Activated CD4-positive, alpha-beta T cell treated with anti-CD3 and anti-CD28 coated beads for 36 hours (primary cell): ENCODE measurements at places on chromosomes 16 and 17. TPM values are rescaled to one million over a fixed set of nuclear protein-coding genes. Genes with fewer than 3 reads are reported as not detected.

- no peak for DNase-seq
Measured at GRCh38 chr17:29582254-29582765, 7.1 kb downstream of the GIT1 start.

DNA sequence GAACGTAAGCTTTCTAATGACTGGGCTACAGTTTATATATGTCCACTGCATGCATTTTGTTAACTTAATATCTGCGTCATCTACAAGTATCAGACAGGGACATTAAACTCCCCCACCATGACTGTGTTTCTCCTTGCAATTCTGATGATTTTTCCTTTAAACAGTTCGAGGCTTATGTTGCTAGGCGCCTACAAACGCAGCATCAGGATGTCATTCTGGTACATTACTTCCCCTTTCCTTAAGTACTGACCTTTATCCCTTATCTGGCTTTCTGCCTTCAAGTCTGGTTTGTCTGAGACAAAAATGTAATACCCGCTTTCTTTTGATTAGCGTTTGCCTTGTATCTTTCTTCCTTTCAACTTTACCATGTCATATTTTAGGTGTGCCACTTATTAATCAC, 362.4 kb downstream of the SLC39A11 start:
- DNase-seq = no peak

DNA sequence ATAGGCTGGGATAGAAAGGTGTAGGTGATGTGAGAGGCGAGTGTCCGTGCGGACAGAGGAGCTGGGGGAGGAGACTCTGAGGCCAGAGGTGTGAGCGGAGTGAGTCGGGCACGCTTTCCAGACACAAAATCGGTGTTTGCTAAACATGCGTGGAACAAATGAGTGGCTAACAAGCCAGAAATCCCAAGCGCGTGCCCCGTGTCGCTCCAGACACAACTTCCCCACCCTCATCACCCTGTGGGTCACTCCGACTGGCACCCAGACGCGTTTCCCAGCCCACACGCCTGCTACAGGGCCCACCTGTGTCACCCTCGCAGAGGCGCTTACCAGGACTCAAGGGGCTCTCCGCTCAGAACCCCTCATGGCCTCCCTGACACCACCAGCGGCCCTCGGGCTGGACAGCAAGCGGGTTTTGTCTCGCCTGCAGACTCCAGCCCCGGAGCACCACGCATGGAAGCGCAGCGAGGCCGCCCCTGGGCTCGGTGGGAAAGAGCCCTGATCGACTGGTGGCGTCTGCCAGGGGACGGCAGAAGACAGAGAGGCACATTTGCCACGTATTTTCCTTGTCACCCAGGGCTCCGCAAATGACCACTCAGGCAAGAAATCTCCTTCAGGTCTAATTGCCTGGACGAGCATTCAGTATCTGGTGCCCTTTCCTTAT, 6.0 kb upstream of the RPH3AL start:
- no peak for DNase-seq

- peak; percentile 4 for DNase-seq
Measured at GRCh38 chr17:13346081-13346533, 255.6 kb downstream of the HS3ST3A1 start.

- DNase-seq = no peak
Measured at GRCh38 chr17:79845601-79845949, 6.3 kb upstream of the CBX4 start.

- DNase-seq = peak; percentile 4
Measured at GRCh38 chr16:879461-879861, 78.9 kb upstream of the GNG13 start.

DNA sequence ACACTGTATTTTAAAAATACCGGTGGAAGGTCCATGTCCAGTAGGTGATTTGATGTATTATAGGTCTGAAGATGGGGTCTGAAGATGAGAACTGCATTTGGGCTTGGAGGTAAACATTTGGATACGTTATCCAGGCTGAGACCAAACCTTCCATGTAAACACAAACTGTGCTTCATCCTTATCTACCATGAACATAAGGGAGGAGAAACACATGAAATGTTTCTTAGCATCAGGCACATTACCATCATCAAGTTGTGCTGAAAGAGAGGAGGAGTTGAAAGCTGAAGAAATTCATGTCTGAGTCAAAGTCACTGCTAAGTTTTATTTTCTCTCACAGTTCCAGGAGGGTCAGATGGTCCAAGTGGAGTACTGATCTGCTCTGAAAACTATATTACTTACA, 11.4 kb downstream of the SF3B3 start:
- DNase-seq = no peak

DNA sequence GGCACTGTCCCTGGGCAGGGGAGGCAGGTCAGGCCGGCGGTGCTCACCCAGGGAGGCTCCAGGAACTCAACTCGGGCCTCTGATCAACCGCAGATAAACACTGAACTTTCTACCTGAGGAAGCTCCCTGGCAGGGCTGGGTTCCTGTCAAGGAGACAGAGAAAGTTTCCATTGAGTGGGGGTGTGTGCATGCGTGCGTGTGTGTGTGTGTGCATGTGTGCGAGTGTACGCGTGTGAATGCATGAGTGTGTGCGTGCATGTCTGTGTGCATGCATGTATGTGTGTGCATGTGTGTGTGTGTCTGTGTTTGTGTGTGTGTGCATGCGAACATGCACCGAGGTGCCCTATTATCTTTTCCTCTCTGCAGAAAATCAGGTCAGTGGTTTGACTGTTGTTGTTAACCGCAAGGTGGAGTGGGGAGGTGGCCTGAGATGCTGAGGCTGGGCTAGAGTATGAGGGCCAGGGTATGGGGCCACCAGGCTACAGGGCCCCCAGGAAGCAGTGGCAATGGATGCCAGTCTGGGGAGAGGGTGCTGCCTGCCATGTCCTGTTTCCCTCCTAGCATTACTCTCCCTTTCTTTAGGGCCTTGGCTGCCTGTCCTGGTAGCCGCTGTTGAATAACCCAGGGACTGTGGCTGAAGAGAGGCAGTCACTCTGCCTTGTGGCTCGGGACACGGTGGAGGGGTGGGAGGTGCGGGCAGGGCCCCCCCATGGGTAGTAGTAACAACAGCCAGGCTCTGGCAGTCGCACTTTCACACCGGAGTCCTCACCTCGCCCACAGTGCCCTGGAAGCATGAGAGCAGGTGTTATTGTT, 24.0 kb downstream of the CCR7 start:
- peak; percentile 84 for DNase-seq

- no peak for DNase-seq
Measured at GRCh38 chr16:82926500-82926899, 299.7 kb downstream of the CDH13 start.

- DNase-seq = peak; percentile 13
Measured at GRCh38 chr17:55734128-55734781, 11.6 kb upstream of the TMEM100 start.

DNA sequence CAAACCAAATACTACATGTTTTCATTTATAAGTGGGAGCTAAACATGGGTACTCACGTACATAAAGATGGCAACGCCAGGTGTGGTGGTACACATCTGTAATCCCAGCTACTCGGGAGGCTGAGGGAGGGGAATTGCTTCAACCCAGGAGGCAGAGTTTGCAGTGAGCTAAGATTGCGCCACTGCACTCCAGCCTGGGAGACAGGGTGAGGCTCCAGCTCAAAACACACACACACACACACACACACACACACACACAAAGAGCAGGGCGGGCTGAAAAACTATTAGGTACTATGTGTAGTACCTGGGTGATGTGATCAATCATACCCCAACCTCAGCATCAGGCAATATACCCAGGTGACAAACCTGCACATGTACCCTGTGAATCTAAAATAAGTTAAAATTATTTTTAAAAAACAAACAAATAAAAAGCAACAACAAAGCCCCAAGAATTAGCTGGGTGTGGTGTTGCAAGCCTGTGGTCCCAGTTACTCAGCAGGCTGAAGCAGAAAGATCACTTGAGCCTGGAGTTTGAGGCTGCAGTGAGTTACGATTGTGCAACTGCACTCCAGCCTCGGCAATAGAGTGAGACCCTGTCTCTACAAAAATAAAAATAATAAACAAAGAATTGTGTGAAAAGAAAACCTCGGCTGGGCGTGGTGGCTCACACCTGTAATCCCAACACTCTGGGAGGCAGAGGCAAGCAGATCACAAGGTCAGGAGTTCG, 11.9 kb upstream of the FAAP100 start:
- DNase-seq = no peak

DNA sequence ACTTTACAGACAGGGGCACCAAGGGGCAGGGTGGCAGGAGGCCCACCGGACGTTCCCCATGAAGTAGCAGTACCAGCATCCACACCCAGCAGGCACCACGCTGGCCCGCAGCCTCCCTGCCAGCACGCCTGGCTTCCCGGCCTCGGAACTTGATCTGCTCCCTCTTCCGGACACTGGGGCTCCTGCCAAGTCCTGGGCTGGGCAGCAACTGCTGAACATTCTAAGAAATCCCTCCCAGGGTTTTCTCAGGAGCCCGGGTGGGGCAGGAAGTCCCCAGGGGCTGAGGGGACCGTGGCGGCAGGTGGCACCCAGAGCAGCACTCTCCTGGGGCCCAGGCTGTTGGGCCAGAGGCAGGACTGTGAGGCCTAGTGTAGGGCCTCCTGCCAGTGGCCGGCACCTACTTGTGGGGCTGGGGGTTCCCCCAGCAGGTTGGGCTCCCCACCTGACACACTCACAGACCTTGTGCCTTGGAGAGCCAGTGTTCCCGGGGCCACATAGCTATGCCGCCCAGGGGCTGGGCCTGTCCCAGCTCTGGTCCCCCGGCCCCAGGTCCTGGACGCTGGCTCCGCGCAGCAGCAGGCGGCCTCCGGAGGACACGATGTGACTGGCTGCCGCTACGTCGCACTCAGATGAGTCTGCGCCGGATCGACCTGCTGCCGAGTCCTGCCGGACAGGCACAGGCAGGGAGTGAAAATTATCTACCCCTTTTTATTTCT, 86.2 kb upstream of the CBX4 start:
- no peak for DNase-seq

DNA sequence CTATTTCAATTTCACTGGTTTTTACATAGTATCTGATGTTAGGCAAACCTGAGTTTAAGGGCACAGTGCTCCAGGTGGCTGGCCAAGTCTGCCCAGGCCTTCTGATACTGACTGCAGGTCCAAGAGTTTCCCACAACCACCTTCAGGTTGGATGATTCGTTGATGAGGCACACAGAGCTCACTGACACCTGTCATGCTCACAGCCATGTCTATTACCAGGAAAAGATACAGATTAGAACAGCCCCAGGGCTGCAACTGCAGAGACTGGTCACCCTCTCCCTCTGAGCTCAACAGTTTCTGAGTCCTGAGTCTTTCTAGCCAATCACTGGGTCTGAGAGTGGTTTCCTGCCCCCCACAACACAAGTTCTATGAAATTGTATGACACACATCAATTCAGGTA, 37.2 kb downstream of the MEAK7 start:
- no peak for DNase-seq

GRCh38 chr17:73160980-73161630, 3.7 kb upstream of the SSTR2 start:
- no peak for DNase-seq

DNA sequence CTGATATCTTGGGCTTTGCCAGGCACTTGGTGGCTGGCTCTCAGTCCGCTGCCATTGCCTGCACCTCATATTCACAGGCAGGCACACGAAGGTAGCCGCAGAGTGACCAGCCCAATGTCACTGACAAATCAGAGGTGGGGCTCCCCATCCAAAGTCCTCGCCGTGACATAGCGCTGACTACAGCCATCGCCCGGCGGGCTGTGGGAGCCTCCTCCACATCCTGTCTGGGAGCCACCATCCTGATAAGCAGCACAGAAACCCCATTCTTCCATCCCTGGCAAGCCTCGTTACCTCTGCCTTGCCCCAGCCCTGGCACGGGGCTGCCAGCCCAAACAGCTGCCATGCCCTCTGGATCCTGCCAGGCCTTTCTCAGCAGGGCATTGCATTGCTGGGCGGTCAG, 437.8 kb downstream of the SLC39A11 start:
- DNase-seq = no peak

- no peak for DNase-seq
Measured at GRCh38 chr17:15480204-15480603, 12.8 kb upstream of the CDRT4 start.

DNA sequence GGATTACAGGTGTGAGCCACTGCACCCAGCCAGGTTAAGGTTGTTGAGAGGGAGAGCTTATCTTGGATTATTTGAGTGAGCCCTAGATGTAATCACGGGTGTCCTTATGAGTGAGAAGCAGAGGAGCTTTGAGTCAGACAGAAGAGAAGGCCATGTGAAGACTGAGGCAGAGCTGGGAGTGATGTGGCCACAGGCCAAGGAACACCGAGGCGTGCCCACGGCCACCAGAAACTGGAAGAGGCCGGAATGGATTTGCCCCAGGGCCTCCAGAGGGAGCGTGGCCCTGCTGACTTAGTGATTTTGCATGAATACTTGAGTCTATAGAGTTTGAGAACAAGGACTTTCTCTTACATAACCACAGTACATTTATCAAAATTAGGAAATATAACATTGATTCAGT, 137.7 kb downstream of the RPTOR start:
- no peak for DNase-seq

DNA sequence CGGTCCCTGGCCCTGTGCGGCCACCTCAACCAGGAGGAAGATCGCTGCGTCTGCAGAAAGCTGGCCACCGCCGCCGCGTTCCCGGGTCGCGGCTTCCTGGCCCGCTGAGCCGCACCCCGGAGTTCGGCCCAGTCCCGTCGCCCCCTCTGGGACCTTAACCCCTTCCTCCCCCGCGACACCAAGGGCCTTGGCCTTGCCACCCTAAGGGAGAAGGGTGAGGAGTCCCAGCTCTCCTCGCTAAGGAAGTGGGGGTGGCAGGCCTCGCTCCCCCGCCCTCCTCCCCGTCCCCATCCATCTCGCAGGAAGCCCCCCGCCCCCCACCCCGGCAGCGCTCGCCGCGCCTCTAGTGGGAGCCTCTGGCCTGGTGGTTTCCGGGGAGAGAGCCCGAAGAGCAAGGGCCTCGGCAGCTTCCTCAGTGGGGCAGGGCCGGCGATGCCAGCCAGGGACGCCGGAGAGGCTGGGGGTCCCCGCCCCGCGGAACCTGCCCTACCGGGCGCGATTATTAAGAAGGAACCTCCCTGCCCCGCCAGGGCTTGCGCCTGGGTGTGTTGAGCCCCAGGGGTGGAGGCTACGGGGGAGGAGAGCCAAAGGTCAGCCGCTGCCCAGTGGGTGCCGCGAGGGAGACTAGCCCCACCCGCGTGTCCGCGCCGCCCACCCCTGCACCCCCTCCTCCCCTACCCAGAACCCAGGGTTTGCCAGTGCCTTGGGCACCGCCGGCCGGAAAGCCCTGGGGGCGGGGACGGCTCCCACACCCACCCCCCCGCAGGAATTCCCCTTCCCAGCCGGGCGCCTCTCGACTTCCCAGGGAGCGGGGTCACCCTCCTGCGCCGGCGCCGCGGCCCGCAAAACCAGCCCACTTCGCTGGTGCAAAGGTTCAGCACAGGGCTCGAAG, 6.8 kb downstream of the CBX4 start:
- peak; percentile 13 for DNase-seq

Gene CMTM3
- 59.7 TPM for total RNA-seq

Gene C16orf87
- total RNA-seq = 17.2 TPM

Gene SLC6A2
- total RNA-seq = not detected

Gene CHD9NB
- total RNA-seq = 0.14 TPM

Gene P4HB
- 414 TPM for total RNA-seq

Gene CES5A
- not detected for total RNA-seq

Gene JPH3
- 0.14 TPM for total RNA-seq

Gene HOXB1
- not detected for total RNA-seq

Gene KPNA2
- 186 TPM for total RNA-seq

Gene HSD17B2
- total RNA-seq = not detected
